ENCODE measurements at places on chromosomes 12 and 14.

- peak; percentile 52 for DNase-seq
These were observed 139.3 kb upstream of the PZP start for GRCh38 chr12:9347328-9348127.

DNA sequence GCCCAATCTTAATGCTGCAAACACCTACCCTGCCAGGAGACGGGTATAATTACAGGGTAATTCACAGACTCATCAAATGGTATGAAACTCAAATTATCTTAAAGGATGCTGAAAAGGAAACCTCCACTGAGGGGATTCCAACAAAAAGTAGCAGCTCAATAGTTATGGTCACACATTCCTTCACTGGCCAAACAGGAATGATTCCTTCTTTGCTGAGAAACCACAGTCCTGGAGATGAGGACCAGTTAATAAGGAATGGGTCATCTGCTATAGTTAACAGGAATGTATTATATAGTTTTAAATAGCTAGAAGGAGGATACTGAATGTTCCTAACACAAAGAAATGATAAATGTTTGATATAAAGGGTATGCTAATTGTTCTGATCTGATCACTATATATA is 136.9 kb downstream of the STXBP6 start:
- DNase-seq = peak; percentile 45

- DNase-seq = no peak
These were observed 81.6 kb downstream of the PTGER2 start for GRCh38 chr14:52395728-52396127.

GRCh38 chr14:89918721-89919120 is 35.8 kb downstream of the EFCAB11 start:
- DNase-seq = no peak

- DNase-seq = peak; percentile 69
These were observed 45.5 kb downstream of the SCN8A start for GRCh38 chr12:51636581-51636980.

DNA sequence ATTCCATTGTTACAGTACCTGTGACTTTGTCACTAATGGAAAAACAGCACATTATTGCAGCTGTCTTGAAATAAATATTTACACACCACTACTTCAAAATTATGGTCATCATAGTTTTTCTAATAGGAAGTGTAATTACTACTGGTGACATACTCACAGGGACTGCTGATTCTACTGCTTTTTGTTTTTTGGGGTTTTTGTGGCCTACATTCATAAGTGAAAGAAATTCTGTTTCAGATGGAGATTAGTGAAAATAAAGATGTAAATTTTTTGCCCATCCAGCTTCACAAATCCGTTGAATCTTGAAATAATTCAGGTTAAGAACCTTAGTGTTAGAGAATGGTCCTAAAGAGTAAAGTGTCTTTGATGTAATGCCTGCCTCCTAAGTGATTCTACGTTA is 17.5 kb downstream of the KNTC1 start:
- DNase-seq = no peak

- peak; percentile 33 for DNase-seq
These were observed 66.2 kb downstream of the PTGER2 start for GRCh38 chr14:52380294-52380693.

- DNase-seq = no peak
These were observed 126.3 kb upstream of the FGD4 start for GRCh38 chr12:32273063-32273522.

DNA sequence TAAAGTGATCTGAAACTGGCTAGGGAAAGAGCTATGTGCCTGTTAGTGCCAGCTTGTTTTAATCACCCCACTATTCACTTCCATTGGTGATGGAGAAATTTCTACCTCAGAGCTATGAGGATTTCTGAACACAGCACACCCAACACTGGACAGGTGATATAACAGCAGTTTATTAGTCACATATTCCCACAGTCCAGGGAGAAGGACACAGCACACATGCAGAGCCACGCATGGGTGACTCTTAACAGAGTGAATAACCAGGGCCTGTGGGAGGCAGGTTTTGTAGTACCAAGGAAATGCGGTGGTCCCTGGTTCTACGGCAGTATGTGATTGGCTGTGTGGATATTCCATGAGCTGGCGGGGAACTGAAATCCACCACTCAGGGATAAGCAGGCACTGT is 455.1 kb downstream of the BTG1 start:
- no peak for DNase-seq

DNA sequence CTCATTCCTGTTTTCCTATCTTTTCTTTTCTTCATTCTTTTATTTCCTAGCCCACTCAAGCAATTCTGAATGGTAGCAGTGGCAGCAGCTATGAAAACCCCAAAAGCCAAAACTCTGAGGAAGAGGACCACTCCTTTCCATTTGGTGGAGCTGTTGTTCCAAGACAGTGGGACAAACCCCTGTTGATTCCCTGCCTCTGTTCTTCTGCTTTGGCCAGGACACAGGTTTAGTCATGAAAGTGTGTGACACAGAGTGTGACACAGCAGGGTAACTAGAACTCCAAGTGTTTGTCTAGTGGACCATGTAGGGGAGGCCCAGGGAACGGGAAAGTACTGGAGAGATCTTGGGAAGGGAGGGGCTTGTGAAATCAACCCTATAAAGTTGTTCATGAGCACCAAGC is 71.1 kb downstream of the PTCSC3 start:
- DNase-seq = no peak

- DNase-seq = peak; percentile 31
These were observed 52.8 kb downstream of the SLC38A6 start for GRCh38 chr14:61033855-61034254.

DNA sequence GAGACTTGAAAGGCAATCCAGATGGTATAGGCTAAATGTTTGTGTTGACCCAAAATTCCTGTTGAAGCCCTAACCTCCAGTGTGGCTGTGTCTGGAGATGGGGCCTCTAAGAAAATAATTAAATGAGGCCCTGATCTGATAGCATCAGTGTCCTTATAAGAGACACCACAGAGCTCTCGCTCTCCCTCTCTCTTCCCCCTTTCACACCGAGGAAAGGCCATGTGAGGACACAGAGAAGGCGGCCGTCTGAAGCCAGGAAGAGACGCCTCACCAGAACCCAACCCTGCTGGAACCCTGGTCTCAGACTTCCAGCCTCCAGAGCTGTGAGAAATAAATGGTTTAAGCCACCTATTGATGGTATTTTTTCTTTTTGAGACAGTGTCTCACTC is 87.5 kb downstream of the SCARB1 start:
- DNase-seq = no peak

GRCh38 chr14:22650046-22650739 is 6.0 kb upstream of the OR6J1 start:
- DNase-seq = no peak
